ENCODE measurements at places on chromosomes 7 and 10.

DNA sequence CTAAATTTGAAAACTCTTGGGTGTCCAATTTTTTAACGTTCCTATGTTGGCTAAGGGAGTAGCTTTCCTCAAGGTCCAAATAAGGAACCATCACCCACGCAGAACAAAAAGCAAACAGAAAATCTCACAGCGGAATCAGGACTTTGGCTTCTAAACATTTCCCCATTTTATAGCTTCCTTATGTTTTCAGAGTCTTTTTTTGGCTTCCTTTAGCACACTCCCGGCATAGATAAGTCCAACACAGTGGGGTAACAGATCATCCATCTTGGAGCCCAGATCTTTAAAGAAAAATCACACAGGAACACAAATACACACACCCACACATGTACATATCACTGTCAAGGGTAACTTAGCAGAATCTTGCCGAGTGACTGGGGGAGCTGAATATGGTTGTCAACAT is 4.2 kb upstream of the TCF7L2 start:
- no peak for DNase-seq

- no peak for DNase-seq
Observed at GRCh38 chr7:112896026-112896601, 105.9 kb upstream of the TMEM168 start.

DNA sequence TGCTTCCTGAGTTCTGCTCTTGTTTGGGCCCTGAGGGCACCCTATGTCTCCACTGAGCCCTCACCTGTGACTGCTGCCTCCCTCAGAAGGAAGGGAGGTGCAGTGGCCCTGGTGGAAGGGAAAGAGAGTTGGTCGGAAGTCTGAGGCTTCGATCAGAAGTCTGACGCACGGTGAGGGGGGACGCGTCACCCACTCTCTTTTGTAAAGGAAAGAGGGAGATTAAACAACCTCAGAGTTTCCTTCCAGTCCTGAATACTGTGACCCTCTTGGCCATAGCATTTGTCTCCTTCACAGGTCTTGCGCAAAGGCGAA is 31.4 kb upstream of the TRIM8 start:
- DNase-seq, result no peak

DNA sequence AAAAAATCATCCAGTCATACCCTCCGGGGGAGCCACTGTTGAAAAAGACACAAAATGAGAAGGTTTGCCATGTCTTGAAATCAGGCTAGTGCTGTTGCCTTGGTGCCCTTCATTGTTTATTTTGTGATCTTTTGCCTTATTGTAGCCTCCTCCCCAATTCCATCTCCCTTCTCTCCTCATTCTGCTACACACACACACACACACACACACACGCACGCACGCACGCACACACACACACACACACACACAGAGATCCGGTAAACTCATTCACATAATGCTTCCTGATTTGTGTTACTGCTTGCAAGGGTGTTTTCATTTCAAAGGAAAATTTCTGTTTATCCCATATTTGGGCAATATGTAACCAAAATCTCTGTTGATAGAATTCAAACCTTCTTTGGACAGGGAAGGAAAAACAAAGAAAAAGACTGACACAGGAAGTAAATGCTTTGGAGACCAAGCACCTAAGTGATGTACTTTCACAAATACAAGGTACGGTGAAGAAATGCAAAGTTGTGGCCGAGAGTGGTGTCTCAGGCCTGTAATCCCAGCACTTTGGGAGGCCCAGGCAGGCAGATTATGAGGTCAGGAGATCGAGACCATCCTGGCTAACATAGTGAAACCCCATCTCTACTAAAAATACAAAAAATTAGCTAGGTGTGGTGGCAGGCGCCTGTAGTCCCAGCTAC is 141.1 kb upstream of the CDK13 start:
- no peak for DNase-seq

GRCh38 chr10:48307711-48308018 is 1.2 kb downstream of the MAPK8 start:
- DNase-seq, result no peak

DNA sequence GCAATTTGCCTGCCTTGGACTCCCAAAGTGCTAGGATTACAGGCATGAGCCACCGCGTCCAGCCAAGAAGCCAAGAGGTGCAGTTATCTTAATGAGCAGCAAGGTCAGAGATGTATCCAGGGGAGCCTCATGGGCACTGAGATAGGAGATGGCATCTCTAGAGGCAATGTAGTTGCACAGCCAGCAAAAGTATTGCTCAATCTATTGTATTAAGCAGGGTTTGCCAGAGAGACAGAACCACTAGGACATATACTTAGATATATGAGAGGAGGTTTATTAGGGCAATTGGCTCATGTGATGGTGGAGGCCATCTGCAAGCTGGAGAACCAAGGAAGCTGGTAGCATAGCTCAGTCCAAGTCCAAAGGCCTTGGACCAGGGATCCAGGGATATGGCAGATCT is 16.3 kb upstream of the VPS26A start:
- DNase-seq, result no peak

GRCh38 chr10:114045136-114046086 is 1.7 kb downstream of the ADRB1 start:
- peak; percentile 16 for DNase-seq

Data from mucosa of gallbladder (tissue), 1 donor.